ENCODE measurements at places on chromosomes 2 and 18.
A peak's percentile ranks its signal among the peaks of the same experiment; 100 is the strongest.

GRCh38 chr18:74123200-74123599 lies 24.4 kb downstream of the FBXO15 start:
- DNase-seq, result no peak

DNA sequence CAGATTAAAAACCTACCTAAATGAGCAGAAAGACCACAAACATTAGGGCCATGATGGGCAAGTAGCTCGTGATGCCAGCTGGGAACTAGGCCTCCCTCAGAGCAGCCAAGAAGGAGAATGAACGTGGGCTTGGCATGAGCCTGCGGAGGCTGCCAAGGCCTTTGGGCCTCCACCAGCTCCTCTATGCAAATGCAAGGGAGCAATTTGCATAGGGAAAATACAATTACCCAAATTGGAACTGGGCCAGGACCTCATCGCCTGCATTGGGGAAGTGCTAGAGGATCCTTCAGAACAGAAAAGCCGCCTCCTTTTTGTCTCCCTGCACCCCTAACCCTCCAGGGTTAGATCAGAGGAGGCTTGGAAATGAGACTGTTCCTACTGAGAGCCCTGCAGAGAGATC lies 326.4 kb downstream of the SMAD2 start:
- DNase-seq, result no peak

DNA sequence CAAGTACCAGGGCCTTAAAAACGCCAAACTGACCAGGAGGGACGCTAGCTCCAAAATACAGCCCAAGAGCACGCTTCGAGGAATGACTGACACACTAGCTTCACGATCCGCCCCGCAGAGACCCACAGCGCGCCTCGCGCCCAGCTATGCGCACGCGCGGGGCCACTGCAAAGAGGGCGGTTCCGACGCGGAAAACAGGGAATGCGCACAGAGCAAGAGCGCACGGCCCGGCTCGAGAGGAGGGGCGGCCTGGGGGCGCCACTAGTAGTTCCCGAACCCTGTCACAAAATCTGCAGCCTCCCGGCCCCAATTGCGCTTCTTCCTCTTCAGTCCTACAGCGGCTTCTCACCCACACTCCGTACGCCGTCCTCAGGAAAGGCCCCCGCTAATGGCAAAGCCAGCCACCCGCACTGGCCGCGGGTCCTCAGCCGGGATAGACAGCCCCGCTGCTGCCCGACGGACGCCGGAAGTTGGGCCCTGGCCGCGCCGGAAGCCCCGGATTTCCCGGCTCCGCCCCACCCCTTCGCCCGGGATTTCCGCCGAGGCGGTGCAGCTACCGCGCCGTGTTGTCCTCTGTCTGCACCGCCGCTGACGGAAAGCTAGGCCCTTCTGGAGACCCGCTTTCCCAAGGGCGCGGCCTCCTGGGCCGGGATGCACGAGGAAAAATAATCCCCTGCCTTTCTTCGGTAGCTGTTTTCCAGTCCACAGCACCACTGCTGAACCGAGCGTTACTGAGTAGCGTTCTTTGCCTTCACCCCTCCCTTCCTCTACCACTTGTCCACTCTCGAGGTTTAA lies at the start of gene HDHD2:
Gene HDHD2 (minus strand): TSS at position 472 of the 795 bp plus-strand sequence. CDS start 14,061 bp downstream, outside the sequence.
- DNase-seq, result peak; percentile 58

GRCh38 chr2:218187296-218188015 lies 20.7 kb upstream of the CXCR1 start:
- DNase-seq, result no peak

- DNase-seq, result no peak
Measured at GRCh38 chr2:80113399-80113798, 191.2 kb downstream of the LRRTM1 start.

DNA sequence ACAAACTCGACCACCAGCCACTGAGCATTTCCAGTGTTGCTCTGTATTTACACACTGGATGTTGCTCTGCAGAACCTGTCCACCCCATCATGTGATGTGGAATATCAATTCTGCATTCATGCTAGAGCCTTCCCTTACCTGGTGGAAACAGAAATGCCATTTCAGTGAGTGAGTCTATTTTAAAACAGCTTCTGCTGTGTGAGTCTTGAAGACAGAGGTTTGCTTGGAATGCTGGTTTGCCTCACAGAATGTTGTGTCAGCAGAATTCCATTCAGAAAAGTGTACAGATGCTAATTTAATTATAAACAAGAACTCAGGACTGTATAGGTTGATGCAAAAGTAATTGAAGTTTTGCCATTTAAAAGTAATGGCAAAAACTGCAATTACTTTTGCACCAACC lies 118.3 kb downstream of the MAP3K20 start:
- DNase-seq, result no peak

DNA sequence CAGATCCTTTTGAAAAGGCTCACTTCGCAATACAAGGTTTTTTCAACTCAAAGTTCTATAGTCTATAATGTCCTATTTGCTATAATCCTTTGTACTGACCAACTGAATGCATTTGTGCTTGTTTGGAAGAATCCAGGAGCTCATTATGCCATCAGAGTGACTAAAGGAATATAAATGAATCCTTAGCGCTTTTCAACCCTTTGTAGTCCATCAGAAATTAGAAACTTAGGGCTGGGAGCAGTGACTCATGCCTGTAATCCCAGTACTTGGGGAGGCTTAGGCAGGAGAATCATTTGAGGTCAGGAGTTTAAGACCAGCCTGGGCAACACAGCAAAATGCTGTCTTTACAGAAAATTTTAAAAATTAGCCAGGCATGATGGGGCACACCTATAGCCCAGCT lies 330.2 kb upstream of the CHAC2 start:
- no peak for DNase-seq
